ENCODE measurements at places on chromosomes 2 and 18. TPM values are rescaled to one million over a fixed set of nuclear protein-coding genes. Genes with fewer than 3 reads are reported as not detected.

DNA sequence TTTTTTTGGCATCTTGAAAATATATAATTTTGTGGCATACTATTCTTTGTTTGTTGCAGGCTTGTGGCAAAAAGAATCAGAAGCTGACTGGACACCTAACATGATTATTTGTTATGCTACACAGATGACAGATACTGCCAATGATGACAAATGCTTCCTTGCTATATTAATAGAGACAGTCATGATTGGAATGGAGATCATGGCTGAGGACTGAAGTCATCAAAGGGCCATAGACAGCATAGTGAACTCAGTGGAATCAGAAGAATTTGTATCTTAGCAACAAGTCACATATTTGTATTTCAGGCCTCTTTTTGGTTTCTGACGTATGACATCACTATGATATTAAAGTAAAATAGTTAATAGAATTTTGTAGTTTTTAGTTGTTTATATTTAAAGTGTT lies 1003.8 kb upstream of the DDX18 start:
- DNase-seq, result no peak

DNA sequence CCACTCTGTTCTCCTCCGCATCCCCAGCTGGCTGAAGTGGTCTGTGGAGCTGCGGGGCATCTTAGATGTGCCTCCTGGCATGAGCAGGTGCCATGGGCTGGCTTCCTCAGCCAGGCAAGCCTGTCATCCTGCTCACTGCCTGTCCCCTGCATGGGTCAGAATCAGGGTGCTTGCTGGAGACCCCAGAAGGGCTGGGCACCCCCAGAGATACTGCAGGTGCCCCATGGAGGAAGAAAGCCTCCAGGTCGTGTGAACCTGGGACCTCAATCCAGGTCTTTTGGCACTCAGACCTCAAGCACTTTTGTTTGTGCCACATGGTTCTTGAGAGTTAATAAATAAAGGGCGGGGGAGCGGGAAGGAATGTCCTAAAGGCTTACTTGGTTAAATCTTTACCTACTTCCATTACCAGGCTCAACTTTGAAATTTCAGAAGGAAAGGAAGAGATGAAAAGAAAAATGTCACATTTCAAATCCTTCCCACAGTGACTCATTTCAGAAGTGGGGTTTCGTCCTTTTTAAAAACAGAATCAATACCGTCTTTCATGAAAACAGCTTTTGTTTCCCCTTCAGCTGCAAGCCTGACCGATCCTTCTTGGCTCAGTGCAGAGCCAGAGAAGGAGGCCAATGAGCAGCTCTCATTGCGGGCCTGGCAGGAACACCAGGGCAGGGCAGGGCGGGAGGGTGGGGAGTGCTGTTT lies 69.9 kb downstream of the RHOB start:
- no peak for DNase-seq

GRCh38 chr18:64982414-64983055 lies 768.3 kb upstream of the CDH7 start:
- no peak for DNase-seq

- no peak for DNase-seq
Observed at GRCh38 chr2:130756874-130757668, 1.7 kb downstream of the AMER3 start.

DNA sequence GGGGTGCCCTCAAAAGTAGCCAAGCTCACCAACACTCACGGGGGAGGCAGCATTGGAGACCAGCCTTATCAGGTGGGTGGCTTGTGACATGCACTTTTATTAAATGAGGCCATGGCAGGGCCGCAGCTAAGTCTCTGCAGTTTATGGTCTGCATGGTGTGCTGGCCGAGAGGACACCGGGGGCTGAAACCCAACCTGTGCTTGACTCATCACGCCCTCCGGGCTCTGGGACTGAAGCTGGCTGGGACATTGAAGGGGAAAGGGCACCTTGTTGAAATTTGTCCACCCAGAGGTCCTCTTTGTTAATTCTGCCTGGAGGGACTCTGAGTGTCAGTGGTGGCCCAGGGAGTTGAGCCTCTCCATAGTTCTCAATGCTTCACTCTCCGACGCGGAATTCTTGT lies 17.7 kb upstream of the NTSR2 start:
- no peak for DNase-seq

FANCL gene
- 12.0 TPM for total RNA-seq

CPO gene
- 0.25 TPM for total RNA-seq

ADD2 gene
- 2.7 TPM for total RNA-seq

TBC1D8 gene
- total RNA-seq, result 45.0 TPM

SMAD7 gene
- total RNA-seq, result 19.3 TPM

STPG4 gene
- not detected for total RNA-seq

Measured in left ventricle myocardium inferior (tissue), 1 donor.